Chondrocyte (in vitro differentiated cells): ENCODE measurements at places on chromosomes 1 and 21. TPM values are rescaled to one million over a fixed set of nuclear protein-coding genes. Genes with fewer than 3 reads are reported as not detected.

DNA sequence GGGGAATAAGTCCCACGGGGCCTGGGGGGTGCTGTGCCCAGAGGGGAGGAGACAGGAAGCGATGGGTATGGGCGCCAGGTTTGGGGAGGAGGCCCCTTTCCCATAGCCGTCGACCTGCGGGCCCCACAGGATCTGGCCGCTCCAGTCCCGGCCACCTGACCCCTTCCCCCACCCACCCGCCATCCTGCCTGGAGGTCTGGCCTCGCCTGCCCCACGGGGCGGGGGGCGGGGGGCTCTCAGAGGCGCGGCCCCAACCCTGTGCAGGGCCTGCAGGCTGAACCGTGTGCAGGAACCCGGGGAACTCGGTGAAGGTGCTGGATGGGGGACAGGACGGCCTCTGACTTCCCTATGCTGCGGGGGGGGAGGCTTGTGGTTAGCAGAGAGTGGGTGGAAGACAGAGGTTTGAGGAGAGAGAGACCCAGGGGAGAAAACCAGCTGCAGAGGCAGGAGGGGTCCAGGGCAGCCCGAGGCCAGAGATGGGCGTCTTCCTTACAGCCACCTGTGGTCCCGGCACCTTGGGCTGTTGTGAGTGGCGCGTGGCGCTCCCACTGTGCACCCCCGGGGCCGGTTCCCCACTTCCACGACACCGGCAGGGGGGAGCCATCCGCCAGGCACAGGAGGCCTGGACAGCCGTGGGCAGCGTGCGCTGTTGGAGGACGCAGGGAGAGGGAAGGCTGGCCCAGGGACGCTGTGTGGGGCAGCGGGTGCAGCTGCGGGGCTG lies 2.5 kb upstream of the TNFRSF18 start:
- DNase-seq = peak; percentile 88

DNA sequence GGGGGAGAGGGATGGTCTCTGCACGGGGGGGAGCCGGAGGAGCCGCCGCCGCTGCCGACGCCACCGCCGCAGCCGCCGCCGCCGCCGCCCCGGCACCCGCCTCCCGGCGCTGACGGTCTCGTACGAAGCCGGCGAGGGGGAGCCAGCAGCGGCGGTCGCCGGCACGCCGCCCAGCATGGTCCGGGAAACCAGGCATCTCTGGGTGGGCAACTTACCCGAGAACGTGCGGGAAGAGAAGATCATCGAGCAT lies 311 bp downstream of the SPEN start:
- DNase-seq = no peak

DNA sequence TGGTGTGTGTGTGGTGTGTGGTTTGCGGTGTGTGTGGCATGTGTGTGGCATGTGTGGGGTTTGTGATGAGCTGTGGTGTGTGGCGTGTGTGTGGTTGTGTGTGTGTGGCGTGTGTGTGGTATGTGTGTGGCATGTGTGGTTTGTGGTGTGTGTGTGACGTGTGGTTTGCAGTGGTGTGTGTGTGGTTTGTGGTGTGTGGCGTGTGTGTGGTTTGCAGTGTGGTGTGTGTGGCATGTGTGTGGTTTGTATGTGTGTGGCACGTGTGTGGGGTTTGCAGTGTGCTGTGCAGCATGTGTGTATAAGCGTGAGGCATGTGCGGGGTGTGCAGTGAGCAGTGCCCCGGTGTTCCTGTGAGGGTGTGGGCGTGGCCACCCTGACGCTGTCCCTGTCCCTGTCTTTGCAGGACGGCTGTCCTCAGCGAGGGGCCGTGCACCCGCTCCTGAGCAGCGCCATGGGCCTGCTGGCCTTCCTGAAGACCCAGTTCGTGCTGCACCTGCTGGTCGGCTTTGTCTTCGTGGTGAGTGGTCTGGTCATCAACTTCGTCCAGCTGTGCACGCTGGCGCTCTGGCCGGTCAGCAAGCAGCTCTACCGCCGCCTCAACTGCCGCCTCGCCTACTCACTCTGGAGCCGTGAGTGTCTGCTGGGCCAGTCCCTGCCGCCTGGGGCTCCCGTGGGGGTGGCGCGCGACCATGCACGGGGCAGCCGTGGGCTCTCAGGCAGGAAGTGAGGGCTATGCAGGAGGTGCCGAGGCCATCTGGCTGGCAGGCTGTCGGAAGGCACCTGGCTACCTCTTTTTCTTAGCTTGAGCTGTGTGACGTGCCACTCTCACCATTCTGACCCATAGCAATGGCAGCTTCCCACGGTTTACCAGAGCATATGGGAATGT lies 52.6 kb upstream of the TRAPPC10 start:
- peak; percentile 85 for DNase-seq

Gene SMG7
- 44.7 to 49.9 TPM (median 49.4 TPM) in 3 replicates for total RNA-seq

Gene OR2T5
- total RNA-seq = not detected in 3 replicates
